Natural killer cell treated with Interleukin-12 subunit alpha and Interleukin-12 subunit beta and Interleukin-15 and Interleukin-18, amount 100 ng/mL, for 72 hours (primary cell): ENCODE measurements at places on chromosomes 13 and 19.
A peak's percentile ranks its signal among the peaks of the same experiment; 100 is the strongest.

- DNase-seq: no peak
Observed at GRCh38 chr19:5590151-5590864, 22.6 kb upstream of the TINCR start.

GRCh38 chr19:8642561-8642960 is 12.1 kb downstream of the NFILZ start:
- DNase-seq: no peak

DNA sequence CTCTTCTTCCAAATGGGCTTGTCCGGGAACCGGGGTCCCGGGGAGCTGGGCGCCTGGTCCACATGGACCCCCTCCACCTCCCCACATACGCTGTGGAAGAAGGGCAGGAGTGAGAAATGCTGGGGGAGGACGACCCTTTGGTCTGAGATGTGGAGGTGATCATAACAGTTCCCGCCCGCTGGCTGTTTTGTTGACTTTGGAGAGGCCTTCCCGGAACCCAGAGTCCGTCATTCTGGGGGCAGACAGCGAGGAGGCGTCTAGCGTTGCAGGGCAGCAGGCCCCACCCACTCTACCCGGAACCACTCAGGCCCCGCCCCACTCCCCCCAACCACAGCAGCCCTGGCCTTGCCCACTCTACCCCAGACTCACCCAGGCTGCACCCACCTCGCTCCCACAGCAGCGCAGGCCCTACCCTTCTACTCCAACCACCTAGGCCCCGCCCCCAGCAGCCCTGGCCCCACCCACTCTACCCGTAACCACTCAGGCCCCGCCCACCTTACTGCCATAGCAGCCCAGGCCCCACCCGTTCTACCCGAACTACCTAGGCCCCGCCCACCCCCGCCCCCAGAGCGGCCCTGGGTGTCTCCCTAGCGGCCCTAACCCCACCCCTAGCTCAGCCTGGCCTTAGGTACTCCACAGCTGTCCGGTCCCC is 7.1 kb downstream of the GPR108 start:
- no peak for DNase-seq

GRCh38 chr19:42420055-42420544 is 7.1 kb downstream of the LIPE start:
- peak; percentile 73 for DNase-seq

DNA sequence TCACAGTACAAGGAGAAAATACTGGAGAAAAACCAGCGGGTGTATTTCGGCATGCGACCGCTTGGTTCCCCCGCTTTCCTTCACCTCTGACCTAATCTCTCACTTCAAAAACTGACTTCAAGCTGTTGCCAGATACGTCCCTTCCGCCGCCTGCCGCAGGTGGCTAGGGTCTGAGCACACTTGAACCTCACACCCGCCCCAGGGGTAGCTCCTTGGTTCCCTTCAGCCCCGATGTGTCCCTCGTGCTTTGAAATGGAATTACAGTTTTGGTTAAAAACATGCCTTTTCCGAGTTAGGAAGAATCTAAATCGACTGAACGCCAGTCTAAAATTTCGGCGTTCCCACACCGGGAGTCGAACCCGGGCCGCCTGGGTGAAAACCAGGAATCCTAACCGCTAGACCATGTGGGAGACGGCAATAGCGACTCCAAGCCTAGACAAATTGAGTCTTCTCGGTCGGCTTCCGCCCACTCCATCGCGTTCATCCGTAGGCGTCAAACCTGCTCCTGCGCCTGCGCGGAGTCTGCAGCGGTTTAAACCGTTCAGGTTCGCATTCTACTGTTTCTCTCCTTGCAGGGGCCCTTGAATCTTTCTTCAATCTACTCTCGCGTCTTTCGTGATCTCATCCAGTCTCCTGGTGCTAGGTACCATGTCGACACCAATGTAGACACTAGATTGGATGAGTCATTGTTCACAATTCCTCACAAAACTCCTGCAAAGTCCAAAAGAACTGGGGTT is 71.5 kb downstream of the NUFIP1 start:
- DNase-seq: peak; percentile 95

DNA sequence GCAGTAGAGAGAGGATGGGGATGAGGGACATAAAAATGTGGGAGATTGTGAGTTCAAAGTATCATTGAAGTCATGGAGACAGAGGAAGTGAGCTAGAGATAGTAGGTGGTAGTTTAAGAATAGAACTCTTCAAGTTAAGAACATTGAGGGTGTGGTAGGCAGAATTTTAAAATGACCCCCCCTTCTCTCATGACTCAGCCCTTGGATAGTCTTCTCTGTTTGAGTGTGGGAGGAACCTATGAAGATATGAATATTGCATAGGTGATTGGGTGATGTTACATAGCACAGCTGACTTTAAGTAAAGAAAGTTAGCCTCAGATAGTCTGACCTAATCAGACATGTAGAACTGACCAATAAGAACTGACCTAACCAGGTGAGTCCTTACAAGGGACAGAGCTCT is 418.6 kb downstream of the FOXO1 start:
- no peak for DNase-seq

DNA sequence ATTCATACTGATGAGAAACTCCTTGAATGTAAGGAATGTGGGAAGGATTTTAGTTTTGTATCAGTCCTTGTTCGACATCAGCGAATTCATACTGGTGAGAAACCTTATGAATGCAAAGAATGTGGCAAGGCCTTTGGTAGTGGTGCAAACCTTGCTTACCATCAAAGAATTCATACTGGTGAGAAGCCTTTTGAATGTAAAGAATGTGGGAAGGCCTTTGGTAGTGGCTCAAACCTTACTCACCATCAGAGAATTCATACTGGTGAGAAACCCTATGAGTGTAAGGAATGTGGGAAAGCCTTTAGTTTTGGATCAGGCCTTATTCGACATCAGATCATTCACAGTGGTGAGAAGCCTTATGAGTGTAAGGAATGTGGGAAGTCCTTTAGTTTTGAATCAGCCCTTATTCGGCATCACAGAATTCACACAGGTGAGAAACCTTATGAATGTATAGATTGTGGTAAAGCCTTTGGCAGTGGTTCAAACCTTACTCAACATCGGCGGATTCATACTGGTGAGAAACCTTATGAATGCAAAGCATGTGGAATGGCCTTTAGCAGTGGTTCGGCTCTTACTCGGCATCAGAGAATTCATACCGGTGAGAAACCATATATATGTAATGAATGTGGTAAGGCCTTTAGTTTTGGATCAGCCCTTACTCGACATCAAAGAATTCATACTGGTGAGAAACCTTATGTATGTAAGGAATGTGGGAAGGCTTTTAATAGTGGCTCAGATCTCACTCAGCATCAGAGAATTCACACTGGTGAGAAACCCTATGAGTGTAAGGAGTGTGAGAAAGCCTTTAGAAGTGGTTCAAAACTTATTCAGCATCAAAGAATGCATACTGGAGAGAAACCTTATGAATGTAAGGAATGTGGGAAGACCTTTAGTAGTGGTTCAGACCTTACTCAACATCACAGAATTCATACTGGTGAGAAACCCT is 26.6 kb downstream of the ZNF345 start:
- DNase-seq: no peak

DNA sequence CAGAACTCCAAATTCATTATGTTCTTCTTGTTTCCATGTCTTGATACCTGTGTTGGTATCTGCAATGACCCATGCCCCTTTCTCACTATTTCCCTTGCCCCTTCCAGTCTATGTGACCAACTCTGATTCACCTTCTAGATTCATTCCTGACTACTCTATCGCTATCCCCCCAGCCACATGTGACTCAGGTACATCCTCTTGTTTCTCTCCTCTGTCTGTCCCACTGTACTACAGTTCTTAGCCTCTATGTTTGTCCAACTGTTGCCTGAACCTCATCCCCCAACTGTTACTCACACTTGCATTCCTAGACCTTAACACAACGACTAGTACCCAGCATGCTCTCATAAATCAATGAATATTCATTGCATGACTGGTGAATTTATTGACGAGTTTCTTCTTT is 10.0 kb upstream of the FLT3 start:
- no peak for DNase-seq
